Smooth muscle cell of the brain vasculature (primary cell): ENCODE measurements at places on chromosomes 1 and 21.

DNA sequence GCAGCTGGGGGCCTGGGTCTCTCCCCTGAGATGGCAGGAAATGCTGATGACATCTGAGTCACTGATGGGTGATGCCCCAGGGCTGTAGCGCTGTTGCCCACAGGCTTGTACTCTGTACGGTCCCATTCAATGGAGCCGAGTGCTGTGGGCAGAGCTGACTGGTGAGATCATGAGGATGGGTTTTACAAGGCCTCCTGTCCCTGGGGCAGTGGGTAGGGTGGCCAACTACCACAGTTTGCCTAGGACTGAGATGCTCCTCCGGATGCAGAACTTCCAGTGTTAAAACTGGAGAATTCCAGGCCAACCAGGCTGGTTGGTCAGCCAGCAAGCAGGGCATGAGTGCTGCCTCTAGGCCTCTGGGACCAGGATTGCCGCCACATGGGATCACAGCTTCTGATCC, 9.2 kb downstream of the PHLDA3 start:
- no peak for DNase-seq

DNA sequence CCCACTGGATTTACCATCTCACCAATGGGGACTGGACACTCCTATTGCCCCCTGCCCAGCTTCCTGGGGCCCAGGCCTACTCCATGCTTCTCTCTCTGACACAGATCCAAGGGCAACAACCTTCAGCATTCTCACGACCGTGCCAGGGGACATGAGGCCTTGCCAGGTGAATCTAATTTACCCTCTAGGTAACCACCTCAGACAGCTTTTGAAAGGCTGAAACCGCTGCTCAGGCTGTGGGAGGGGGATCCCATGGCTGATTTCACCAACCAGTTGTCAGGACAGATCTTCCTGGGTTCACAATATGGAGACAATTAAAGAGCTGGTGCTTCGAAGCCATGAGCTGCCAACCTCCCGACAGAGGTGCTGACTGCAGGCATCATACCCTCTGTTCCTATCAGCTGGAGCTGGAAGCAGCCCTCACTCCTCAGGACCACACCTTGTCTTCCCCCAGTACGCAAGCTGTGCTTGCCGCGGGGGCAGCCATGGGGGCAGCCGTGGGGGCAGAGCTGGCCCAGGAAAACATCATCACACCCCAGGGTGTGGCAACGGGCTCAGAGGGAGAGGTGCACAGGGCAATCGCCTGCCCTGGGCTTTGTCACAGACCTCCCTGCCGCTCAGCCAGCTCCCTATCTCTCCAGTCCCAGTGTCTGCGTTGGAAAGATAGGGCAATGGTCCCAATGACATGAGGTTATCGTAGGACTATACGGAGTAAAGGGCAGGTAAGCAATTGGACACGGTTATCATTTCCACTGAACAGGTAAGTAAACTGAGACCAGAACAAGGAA, 120.2 kb downstream of the DMRTB1 start:
- no peak for DNase-seq

DNA sequence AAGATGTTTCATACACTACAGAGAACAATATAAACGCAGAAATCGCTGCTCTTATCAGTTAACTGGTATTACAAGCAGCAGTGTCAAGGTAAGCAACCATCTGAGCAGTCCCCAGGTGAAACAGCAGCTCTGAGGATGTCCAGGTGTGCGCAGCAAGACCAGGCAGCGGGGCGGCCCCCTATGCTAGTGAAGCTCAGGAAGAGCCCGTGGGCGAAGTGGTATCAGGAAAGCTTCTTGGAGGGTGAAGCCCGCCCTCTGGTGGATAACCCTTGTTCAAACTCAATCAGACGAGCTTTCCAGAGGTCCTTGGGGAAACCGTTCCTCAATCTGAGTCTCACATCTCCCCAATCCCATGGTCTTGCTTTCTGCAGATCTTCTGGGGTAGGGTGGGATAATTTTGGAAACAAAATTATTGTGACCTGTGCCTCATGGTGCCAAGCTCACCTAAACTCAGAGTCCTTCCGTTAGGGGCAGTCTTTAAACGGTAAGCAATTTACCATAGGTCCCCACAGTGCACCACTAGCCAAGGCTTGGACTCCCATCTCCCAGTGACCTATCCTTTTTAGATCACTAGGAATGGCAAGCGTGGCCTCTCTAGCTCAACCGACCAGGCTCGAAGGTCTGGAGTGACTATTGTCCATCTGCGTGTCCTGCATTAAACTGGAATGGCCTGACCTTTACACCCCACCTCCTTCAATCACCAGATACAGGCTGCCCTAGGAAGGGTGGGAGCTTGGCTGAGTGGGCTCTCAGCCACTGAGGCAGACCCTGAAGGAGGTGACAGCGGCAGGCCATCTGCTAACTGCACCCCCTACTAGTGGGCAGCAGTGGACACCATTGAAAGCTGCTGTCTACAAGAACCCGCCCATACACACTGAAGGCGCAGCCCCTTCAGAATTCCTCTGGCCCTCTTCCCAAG, 13.6 kb upstream of the FAM110D start:
- DNase-seq = peak; percentile 51

GRCh38 chr21:45444385-45444784, 39.4 kb downstream of the COL18A1 start:
- no peak for DNase-seq

GRCh38 chr1:77900687-77901293, 12.4 kb downstream of the NEXN start:
- DNase-seq = peak; percentile 53

GRCh38 chr1:212949771-212950170, 570 bp upstream of the VASH2 start:
- no peak for DNase-seq

DNA sequence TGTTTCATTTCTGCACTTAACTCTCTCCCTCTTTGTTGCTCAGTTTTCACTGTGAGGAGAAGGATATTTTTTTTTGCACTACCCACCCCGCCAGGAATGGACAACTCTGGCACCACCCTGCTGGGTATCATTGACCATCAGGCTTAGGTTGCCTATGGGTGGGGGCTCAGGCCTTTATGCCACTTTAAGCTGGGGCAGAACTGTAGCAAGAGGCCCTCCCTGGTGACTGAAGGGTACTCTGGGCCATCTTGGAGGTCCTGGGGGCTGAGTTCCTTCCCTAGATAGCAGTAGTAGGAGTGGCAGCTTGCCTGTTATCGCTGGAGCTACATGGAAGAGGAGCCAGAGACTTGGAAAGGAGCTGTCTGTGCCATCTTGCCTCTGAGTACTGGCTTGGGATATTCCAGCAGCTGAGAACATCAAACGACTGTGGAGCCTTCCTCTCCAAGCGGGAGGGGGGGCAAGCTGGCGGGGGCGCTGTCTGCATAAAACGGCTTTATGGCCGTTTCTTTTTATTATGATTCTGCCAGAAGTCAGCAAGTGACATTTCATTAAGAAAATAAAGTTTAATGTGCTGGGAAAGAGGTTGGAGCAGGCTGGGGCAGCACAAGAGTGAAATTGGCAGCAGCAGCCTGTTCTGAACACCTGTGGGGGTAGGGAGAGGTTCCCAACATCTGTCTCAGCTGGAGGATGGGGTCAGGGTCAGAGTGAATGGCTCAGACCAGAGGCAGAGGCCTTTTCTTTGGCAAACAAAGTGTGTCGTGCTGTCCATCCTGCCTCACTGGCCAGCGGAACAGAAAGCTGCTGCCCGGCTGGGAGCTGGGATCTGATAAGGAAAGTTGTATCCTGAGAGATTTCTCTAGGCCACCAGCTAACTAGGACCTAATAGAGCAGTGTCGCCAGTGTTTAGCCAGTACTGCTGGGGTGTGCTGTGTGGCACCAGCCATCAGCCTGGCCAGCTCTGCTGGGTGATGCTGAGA, 32.9 kb downstream of the TMEM53 start:
- no peak for DNase-seq

DNA sequence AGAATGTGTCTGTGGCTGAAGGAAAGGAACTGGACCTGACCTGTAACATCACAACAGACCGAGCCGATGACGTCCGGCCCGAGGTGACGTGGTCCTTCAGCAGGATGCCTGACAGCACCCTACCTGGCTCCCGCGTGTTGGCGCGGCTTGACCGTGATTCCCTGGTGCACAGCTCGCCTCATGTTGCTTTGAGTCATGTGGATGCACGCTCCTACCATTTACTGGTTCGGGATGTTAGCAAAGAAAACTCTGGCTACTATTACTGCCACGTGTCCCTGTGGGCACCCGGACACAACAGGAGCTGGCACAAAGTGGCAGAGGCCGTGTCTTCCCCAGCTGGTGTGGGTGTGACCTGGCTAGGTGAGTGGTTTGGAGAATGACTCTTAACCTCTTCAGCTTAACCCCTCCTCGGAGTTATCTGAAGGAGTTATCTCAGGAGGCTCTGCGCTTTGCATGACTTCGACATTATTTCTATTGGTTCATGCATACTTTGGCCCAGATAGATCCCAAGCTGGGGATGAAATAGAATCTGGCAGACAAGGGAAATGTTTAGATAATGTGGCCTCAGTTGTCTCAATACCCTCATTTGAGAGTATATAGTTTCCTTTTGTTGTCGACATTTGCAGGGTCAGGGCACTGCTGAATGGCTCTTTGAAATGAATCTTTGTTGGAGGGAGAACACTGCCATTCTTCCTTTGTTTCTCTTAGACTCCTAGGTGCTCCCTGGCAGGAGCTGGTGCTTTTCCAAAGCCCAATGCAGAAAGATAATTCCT, 39.7 kb downstream of the PTGFRN start:
- no peak for DNase-seq

GRCh38 chr1:61569303-61569621, 155.7 kb downstream of the TM2D1 start:
- no peak for DNase-seq

- no peak for DNase-seq
These were observed 56.0 kb upstream of the CNIH3 start for GRCh38 chr1:224559981-224560728.

DNA sequence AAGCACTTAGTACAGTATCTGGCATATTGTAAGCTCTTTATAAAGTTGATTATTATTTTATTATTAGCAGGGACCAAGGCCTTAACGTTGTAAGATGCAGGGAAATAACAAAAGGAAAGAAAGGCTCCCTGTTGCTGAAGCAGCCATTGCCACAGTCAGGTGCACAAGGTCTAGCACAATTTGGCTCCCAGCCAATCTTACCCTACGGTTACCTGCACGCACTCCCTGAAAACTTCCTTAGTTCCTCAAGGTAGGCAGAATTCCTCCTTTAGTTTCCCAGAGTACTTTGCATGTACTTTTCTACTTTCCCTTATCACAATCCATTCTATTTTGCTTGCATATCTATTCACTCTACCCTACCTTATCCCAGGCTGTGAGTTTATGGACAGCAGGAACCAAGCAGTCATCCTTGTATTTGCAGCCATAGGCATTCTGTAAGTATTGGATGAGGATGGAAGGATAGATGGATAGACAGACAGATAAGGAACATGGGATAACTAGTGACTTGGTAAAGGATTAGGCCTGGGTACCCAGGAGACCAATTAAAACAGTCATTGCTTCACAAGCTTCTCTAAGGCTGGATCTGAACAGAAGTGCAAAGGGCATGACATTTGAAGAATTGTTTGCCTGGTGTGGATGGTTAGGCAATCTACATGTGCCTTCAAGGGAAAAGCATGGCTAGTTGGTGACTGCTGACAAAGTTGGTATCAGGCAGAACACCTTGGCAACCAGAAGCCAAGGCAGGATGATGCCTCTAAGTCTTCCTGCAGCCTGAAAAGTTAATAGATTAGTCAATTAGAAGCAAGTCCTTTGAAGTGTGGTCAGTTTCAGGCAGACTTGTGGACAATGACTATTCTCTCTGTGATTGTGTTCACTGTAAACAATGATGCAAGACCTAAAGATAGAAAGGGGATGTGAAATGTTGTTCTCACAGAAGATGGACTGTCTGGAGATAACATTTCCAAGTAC, 20.8 kb upstream of the JAK1 start:
- no peak for DNase-seq

DNA sequence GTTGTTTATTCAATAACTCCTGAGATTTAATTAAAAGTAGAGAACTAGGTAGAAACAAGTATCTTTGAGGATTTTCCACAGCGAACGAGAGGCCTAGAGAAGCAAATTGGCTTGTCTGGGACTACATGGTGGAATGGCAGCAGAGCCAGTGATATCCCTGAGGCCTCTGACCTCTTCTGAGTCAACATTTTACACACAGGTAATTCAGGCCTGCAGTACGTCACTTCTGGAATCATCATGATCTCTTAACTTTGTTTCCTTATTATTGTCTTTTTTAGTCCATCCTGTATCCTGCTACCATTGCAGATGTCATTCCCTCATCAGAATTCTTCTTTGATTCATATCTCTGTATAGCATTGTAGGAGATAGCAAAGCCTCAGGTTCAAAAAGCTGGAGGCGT, 9.9 kb downstream of the SPRTN start:
- no peak for DNase-seq

- no peak for DNase-seq
These were observed 7.3 kb downstream of the PPP2R5A start for GRCh38 chr1:212292250-212293105.

GRCh38 chr21:34692458-34693020, 23.7 kb downstream of the CLIC6 start:
- no peak for DNase-seq

DNA sequence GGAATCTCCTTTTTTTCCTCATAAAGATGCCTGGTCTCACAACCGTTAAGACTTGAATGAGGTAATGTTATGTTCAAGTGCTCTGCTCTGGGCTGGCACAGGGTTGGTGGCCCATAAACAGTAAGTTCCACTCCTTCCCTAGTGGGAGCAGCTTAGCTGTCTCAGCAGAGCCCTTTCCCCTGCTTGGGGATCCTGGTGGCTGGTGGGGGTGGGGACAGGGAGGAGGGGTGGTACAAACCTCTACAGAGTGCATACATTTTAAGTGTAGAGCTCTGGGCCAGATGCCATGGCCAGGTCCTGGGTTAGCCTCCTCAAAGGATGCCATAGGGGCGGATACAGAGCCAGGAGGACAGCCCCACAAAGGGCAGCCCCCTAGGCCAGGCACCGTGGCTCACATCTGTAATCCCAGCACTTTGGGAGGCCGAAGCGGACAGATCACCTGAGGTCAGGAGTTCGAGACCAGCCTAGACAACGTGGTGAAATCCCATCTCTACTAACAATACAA, 20.7 kb upstream of the PADI1 start:
- no peak for DNase-seq

DNA sequence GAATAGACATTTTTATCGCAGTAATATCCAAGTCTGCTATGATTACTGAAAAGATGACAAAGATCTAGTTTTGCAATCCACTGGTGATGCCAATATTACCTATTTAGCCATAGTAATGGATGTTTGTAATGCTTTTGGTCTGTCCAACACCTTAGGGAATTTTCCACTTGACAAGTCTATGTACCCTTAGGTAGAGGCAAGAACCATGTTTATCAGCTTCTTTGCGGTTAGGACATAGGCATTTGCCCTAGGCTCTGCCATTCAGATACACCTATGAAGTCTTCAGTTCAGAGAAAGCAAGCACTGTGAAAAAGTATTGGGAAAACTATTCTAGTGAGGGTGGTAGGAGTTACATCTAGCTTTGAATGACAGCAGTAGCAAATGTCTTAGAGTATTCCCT, 40.2 kb upstream of the SLC35D1 start:
- DNase-seq = no peak

- no peak for DNase-seq
These were observed 7.3 kb upstream of the SERINC2 start for GRCh38 chr1:31405578-31406245.

DNA sequence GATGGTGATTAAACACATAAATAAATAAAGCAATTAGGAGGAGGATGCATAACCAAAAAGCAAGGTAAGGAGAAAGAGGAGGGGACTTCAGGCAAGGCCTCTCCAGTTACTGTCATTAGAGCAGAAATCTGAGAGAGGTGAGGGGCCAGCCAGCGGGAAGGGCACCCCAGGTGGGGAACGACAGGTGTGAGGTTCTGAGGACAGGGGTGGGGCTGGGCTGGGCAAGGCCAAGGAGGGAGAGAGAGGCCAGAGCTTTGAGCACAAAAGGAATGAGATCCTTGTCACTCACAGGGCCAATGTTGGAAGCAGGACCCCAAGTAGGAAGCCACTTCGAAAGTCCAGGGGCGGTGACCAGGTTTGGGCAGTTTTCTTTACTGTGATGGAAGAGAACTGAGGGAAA, 182.2 kb upstream of the RAB4A start:
- DNase-seq = no peak
